ENCODE measurements at places on chromosomes 13 and 19.

DNA sequence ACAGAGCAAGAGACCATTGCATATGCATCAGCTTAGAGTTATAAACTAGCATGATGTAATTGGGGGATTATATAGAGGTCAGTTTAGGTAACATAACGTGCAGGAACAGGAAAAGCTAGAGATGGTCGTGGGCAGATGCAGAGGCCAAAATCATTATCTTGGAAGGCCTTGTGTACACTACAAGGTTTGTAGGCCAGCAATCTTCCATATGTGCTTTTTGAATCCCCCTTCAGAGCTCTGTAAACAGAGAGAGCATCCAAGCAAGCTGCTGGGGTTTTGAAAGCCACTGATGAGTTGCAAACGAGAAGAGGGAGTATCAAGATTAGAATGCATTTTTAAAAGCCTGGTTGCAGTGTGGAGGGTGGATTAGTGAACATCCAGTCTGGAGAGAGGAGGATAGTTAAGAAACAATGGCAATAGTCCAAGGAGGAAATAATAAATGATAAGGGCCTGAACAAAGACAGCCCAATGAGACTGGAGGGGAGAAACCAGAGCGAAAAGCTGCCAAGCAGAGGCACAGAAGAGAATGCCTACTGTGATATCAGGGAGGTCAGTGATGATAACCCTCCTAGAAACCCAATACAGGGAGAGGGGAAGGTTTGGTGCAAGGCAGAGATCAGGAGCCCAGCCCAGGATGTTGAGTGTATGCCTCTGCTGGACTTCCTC, 109.6 kb downstream of the ZAR1L start:
- DNase-seq: no peak

- DNase-seq: no peak
Observed at GRCh38 chr19:49201042-49201441, 43.5 kb downstream of the TRPM4 start.

- DNase-seq: no peak
Observed at GRCh38 chr19:47331931-47332547, at the start of gene C5AR2. TSS of gene C5AR2 (plus strand) at chr19:47332175. CDS start at chr19:47340800, 8,625 bp downstream.

GRCh38 chr13:77902319-77902963, 16.2 kb downstream of the EDNRB start:
- DNase-seq: no peak

- DNase-seq: no peak
Observed at GRCh38 chr19:43407416-43408005, 7.2 kb upstream of the TEX101 start.

DNA sequence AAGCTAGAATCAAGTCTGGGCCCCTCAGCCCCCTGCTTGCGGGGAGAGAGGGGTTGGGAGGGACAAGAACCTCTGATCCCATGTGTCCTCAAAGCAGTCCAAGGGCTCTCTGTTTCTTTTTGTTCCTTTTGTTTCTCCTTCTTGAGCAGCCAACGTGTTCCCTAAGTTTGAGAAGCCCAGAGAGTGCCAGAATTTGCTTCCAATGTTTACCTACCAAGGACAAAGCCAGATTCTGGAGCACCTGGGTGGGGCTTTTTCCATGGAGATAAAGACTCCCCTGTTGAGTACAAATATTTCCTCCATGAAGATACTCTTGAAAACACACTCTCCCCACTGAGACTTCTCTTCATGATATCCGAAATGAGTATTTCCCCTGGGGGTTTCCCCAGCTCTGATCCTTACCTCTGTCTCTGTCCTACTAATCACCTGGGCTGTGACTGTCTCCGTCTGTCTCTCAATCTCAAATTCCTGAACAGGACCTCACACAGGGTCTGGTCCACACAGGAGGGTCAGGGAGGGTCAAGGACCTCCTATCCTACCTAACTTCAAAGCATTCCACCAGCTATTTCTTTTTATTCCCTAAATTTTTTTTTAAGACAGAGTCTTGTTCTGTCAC, 27.4 kb downstream of the CD177 start:
- no peak for DNase-seq

All from NCI-H2081 treated with DMSO at 0.1 percent for 48 hours (cell line).